ENCODE measurements at places on chromosomes 7 and 10. TPM values are rescaled to one million over a fixed set of nuclear protein-coding genes. Genes with fewer than 3 reads are reported as not detected.

Gene CALD1
- total RNA-seq, result 258 TPM

- DNase-seq, result peak; percentile 16
Measured at GRCh38 chr10:8393531-8393930, 339.0 kb downstream of the GATA3 start.

Gene RASSF4
- 13.1 TPM for total RNA-seq

DNA sequence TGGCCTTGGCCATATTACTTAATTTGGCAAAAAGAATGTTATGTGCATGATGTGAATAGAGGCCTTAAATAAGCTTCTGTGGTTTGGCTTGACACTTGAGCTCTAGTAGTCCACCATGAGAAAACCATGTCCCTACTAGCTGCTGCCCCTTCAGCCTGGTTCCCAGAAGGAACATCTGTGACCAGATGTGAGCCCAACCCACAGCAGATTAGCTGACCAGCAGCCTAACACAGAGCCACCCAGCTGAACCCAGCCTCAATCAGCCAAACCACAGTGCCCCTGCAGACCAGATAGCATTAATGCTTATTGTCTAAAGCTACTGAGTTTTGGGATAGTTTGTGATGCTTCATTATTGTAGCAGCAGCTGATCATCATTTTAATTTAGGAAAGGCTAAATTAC is 16.6 kb downstream of the JAZF1 start:
- DNase-seq, result no peak

DNA sequence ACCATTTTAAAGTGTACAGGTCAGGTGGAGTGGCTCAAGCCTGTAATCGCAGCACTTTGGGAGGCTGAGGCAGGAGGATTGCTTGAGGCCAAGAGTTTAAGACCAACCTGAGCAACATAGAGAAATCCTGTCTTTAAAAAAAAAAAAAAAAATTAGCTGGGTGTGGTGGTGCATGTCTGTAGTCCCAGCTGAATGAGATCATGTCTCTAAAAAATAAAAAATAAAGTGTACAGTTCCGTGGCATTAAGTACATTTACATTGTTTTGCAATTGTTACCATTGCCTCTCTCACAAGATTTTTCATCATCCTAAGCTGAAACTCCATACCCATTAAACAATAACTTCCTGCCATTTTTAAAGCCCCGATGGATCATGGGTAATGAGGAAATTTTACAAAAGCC is 20.6 kb downstream of the PLCE1 start:
- DNase-seq, result no peak

Gene PDK4
- total RNA-seq, result 105 TPM

DNA sequence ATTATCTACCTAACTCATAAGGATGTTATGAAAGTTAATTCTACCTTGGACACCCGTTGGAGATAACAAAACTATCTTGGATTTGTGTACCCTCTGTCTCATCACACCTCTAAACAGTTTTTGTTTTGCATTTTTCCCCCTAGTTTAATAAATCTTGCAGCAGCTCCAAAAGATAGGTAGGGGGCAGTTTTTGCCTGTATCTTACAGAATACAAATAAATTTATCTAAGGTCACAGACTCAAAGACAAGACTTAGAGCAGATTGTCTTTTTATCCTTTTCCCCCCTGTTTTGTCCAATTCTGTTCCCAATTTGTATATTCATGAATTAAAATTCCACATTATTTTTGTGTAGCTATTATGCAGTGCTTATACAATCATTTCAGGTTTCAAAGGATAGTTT is 5.0 kb upstream of the SORCS1 start:
- no peak for DNase-seq

DNA sequence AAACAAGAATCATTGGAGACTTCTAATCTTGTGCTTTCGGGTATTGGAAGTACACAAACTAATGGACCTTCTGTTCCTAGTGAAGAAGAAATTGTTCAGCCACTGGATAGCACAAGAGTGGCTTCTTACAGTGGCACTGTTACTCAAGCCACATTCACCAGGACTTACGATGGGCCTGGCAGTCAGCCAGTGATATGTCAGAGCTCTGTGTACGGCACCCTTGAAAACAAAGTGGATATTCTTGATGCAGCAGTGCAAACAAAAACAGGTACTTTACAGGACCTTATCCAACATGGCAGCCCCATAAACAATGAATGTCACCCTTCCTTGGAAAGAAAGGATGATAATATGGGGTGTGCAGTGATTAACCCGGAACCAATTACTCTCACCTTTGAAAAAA is 61.6 kb downstream of the TASOR2 start:
- no peak for DNase-seq
